ENCODE measurements at places on chromosomes 3 and 15.

DNA sequence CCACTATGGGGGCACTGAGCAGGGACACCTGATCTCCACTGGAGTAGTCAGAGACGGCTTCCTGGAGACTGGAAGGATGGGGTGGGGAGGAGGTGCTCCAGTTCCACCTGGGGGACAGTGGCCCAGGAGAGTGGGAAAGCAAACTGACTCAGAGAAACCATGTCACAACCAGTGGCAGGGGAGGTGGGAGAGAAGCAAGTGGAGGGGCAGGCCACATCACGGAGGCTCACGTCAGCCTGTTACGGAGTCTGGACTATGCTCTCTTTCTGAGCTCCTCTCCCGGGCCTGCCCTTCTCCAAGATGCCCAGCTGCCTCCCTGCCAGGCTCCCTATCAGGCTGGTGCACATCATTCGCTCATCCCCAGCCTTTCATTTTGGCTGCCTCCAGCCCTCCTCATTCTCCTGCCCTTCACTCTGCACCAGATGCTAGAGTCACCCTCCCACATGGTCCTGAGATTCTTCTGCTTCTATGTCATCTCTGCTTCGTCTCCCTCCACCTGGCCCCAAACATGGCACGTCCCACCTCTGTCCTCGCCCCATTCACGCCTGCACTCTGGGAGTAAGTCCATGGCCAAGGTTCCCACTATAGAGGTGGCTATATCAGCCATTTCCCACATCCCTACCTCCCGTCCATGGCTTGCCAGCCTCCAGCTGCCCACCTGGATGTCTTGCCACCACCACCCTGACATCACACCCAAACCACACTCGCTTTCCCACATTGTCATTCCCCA lies 100.3 kb downstream of the ADCY5 start:
- no peak for DNase-seq

DNA sequence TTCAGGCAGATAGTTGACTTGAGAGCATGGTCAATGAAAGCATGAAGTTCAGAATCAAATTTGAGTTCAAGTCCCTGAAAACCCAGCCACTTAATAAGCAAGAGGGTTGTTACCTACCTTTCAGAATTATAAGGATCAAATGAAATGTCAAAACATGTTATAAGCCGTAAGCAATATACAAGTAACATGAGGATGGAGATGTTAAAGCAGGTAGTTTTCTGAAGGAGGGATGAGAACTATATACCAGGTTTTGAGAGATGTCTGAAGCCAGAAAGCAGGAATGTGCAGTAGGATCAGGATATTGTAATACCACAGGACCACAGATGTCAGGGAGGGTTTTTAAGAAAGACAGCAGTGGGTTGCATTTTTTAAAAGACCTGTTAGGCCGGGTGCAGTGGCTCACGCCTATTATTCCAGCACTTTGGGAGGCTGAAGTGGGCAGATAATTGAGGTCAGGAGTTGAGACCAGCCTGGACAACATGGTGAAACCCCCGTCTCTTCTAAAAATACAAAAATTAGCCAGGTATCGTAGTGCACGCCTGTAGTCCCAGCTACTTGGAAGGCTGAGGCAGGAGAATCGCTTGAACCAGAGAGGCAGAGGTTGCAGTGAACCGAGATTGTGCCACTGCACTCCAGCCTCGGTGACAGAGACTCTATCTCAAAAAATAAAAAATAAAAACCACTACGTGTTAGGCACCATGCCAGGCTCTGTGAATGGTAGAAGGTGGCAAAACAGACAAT lies 6.9 kb upstream of the EIF3J start:
- no peak for DNase-seq

GRCh38 chr15:71364117-71364584 lies 248.9 kb downstream of the THSD4 start:
- no peak for DNase-seq

GRCh38 chr3:103389356-103389755 lies 954.5 kb downstream of the ZPLD1 start:
- no peak for DNase-seq

DNA sequence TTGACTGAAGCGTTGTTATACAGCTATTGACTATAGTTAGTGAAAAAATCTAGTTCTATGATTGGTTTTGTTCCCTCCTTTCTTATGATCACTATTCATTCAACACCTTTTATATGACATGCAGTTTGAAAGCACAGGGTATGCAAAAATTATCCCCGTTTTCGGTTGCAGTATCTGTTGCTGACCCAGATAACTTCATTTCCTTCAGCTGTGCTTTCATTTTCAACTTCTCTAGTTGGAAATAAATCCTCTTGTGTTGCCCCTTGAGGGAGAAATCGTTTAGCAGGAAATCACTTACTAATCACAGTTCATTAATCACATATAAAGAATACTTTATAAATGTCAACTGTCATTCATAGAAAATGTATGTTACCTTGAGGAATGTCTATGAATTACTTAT lies 55.1 kb downstream of the MBNL1 start:
- no peak for DNase-seq

DNA sequence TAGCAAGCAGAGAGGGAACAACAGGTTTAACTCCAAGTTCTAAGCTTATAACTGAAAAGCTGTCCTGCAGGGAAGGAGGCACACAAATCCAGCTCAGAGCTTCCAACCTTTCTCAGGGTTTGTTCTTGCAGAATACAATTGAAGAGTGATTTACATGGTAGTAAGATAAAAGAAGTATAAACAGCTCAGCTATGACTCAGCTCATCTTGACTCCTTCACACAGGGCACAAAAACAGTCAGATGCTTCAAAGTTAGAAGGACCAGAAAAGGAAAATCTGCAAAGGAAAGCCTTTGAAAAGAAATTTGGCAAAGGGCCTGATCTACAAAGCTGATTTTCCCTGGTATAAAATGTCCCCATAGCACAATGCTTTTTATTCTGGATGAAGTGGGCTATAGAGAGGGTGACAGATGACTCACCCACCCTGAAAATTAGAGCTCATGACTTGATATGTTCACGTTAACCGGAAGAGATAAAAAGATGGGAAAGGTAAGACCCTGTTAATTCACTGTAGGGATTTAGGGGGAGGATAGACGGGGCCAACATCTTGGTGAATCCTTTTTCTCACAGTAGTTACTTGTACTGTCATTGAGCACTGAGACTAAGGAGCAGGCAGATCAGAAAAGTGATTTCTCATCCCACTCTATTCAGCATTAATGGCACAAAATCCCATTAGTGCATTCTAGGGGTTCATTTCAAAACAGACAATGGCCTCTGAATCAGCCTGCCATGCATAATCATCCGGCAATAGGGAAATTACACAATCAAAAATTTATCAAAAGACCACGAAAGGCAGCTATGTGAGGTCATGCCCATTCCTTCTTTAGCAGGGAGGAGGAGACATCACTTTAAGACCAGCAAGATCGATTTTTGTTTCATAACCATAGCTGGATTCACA lies 143.5 kb downstream of the GAP43 start:
- no peak for DNase-seq

- no peak for DNase-seq
Observed at GRCh38 chr3:152646004-152646403, 188.9 kb upstream of the P2RY1 start.

DNA sequence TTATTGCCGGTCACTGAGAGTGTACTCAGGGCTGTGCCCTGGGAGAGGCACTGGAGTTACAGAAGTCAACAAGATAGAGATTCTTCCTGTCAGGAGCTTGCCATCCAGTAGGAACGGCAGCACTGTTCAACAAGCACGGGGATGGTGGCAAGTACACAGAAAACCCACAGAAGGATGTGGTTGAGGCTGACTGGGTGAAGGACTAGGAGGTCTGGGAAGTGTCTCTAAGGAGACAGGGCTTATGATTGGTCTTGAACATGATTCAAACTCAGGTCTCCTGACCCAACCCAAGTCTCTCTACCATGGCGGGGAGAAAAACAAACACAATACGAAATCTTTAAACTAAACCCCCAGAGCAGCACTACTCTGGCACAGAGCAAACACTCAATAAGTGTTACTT lies 37.6 kb downstream of the ERICH6 start:
- no peak for DNase-seq

- DNase-seq = no peak
Observed at GRCh38 chr3:150132101-150132749, 161.5 kb upstream of the PFN2 start.

DNA sequence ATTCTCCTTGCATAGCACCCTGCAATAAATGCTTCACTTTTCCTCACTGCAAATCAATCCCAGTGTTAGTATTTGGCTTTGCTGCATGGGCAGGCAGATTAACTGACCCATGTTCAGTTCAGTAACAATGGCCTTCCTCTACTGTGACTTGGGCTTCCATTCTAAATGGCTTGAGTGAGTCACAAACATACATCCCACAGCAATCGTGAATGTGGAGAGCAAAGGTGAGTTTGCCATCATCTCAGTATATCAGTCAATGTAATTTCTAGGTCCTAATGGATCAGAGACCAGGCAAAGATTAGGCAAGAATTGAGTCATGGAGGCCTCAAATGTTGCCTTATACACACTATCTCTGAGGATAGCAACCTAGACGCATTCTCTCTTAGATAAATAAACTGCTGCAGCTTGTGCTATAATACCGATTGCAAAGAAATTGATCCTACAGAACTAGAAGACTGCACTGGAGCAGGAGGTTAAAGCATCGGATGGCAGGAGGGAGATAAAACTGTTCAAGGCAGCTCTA lies 8.3 kb upstream of the ATP8B4 start:
- no peak for DNase-seq

- DNase-seq = no peak
Observed at GRCh38 chr15:35054380-35054779, 30.7 kb downstream of the NANOGP8 start.

DNA sequence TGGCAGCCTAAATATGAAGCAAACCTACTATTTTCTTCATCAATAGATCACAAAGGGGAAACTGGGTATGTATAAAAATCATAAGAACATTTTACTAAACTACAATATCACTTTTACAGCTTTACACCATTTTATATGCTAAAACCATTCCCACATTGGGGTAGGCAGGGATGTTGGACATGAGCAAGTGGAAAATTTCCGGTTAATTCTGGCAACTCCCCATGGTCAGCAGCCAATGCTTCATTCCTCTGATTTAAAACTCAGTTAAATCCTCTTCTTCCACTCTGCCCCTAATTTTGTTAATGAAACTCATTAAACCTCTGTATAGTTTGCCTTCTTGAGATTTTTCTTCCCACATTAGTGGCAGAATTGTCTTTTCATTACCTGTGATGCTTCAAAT lies 552.5 kb upstream of the NECTIN3 start:
- no peak for DNase-seq

DNA sequence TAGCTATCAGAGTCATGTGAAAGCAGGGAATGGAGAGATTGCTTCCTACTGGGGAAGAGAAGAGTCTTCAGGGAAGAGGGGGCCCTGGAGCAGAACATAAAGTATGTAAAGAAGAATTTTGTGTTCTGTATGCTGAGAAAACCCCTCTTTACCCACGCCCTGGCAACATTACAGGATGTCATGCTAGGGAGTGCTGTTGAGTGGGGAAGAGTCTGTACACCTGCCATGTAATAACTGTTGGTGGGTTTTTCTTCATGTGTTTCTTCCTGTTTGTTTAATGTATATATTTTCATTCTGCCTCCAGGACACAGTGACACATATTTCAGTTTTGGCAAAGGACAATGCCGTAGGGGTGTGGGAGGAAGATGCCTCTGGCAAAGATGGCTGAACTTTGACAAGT lies 122.8 kb upstream of the LPP start:
- DNase-seq = no peak

DNA sequence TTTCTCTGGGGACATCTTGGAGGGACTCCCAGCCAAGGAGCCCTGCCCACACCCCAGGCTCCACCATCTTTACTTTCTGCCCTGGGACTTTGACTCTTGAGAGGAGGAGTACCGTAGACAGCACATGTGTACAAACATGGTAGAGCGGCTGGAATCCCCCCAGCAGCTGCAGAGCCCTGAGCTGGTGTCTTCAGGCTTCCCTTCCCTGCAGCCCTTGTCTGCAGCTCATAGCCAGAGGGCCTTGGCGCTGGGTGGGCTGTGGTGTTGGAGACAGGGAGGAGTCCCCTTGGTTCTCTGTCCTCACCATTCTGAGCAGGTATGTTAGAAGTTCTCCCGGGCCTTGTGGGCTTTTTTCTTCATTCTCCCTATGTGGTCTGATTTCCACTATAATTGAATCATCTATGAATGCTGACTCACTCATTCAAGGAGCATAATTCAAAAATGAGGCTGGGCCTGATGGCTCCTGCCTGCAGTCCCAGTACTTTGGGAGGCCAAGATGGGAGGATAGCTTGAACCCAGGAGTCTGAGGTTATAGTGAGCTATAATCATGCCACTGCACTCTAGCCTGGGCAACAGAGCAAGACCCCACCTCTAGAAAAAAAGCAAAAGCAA lies 97.8 kb upstream of the MEF2A start:
- no peak for DNase-seq

GRCh38 chr15:99322643-99323405 lies 71.5 kb downstream of the LRRC28 start:
- DNase-seq = no peak

GRCh38 chr15:77058468-77058867 lies 12.4 kb downstream of the TSPAN3 start:
- no peak for DNase-seq
